ENCODE measurements at places on chromosomes 3 and 15.

DNA sequence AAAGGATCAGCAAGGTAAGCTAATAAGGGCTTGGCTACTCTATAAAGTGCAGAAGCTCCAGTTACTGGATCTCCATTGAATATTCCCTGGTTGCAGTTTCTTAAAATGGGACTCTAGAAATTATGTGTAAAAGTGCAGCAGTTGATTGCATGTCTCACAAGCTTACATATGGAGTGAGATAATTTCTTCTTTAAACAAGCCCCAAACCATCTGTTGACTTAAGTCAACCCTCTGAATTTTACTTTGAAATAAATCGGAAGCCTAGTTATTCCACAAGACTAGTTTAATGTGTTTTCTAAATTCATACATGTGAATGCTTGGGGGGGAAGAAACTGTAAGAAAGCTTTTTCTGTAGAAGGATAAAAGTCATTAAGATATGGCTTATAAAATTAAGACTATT is 664.2 kb downstream of the NLGN1 start:
- no peak for DNase-seq

DNA sequence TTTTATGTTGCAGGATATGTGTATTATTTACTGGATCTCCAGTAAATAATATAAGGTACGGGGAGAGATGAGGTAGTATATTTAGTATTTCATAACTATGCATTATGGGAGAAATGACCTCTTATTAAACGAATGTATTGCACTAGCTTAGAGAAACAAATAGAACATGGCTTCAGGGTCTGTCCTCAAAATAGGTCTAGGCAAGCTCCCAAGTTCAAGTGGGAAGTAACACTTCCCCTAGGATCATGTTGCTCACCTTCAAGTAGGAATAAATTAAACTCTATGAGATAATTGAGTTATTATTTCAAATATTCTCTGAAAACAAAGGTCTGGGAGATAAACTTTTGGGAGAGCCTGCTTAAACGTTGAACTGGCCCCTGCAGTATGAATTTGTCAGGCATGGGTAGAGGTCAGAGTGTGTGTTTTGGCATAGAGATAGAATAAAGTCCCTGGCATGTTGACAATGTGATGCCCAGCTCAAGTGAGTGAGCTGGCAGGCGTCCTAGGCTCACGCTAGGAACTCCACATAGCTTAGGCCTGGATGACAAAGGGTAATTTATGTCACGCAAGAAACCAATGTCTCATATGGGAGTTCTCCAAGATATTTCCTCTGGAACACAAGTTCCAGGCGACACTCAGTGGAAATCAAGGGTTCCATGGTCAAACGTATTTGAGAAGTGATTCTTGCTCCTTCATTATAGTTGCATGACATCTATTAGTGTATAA is 236.8 kb downstream of the CACNA2D3 start:
- DNase-seq, result no peak

- DNase-seq, result no peak
Measured at GRCh38 chr3:49769286-49769915, 16.9 kb downstream of the IP6K1 start.

GRCh38 chr3:117263745-117264144 is 554.2 kb downstream of the TUSC7 start:
- no peak for DNase-seq

DNA sequence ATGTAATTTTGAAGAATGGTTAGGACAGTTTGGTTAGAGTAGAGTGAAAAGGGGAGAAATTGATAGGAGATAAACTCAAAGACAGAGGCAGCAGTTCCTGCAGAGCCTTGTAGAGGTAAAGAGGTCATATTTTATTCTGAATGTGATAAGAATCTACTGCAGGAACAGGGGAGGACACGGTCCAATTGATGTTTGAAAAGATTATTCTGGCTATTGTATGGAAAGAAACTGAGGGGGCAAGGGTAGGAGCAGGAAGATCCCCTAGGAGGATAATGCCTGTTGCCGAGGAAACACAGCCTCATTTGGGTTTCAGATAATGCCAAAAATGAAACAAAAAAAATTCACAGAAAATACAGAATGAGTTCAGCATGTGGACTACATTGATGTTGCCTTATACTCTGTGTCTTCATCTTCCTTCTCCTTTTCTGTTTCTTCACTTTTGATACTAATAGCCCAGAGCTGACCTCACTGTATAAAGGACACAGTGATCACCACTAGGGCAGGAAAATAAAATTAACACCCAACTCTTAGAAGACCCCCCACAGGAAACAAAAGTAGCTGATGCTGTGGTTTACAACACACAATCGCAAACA is 454.6 kb upstream of the UBE2E2 start:
- DNase-seq, result no peak

GRCh38 chr3:49098429-49098828 is 4.6 kb upstream of the QRICH1 start:
- peak; percentile 73 for DNase-seq

DNA sequence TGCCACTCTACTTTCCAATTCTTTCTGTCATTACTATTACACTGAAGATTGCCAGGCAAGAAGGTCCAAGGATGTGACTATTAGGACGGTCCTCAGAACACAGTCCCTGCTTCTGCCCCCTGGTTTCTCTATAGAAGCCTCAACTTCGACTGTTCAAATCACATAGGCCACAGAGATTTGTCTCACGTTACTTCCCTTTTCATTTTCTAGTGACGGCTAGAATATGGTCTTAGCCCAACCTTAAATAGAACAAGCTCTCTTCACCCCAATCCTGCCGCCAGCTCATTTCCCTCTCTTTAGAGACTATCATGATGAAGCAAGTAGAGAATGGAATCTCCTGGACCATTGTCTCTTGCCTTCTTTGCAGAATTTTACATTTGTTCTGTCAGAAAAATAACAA is 84.9 kb downstream of the TIGIT start:
- no peak for DNase-seq

DNA sequence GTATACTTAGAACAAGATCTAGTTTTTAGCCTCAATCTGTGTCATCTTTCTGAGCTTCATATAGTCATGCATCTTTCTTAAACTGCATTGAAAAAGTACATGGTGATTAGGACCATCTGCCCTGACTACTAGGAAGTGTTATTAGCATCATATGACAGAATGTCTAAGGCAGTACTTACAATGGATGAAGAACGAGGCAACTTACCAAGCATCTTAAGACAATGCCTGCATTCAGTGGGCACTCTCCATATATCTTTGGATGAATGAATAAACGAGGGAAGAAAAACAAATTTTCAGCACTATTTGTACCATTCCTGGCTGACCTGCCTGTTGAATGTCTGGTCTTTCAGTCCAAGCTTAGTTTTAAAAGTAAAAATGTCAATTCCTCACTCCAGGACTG is 185.4 kb upstream of the EPHA3 start:
- DNase-seq, result no peak

GRCh38 chr3:9627901-9628633 is 21.2 kb upstream of the MTMR14 start:
- no peak for DNase-seq

- peak; percentile 79 for DNase-seq
Measured at GRCh38 chr3:157160658-157161424, 894 bp upstream of the CCNL1 start.

GRCh38 chr15:26771168-26771567 is 1.7 kb downstream of the GABRB3 start:
- no peak for DNase-seq

DNA sequence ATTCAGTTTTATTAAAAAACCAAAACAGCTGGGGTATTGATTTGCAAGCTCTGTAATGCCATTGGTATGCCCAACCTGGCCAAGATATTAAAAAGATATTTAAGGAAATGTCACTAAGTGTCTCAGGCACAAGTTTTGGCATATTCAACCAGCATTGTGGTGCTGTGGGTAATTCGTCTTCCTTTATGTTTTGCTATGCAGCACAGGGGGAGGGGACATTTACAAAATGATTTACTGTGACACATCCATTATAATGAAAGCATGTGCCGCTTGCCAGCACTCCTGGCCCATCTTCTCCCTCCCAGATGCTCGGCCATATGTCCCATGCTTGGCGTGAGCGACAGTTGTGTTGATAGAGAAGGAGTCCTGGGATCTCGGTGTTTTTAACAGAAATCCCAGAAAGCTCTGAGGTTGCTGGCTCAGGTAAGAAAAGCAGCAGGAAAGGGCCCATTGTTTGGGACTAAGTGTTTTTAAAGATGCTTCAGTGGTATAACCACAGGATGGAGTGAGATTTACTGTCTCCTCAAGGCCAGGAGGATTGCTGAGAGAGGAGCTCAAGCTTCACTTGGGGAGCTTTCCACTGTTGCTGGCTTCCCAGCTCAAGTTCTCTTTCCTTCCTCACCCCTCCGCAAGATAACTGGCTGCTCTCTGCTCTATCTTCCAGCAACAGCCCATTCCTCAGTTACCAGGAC is 158.2 kb upstream of the TSC22D2 start:
- no peak for DNase-seq

DNA sequence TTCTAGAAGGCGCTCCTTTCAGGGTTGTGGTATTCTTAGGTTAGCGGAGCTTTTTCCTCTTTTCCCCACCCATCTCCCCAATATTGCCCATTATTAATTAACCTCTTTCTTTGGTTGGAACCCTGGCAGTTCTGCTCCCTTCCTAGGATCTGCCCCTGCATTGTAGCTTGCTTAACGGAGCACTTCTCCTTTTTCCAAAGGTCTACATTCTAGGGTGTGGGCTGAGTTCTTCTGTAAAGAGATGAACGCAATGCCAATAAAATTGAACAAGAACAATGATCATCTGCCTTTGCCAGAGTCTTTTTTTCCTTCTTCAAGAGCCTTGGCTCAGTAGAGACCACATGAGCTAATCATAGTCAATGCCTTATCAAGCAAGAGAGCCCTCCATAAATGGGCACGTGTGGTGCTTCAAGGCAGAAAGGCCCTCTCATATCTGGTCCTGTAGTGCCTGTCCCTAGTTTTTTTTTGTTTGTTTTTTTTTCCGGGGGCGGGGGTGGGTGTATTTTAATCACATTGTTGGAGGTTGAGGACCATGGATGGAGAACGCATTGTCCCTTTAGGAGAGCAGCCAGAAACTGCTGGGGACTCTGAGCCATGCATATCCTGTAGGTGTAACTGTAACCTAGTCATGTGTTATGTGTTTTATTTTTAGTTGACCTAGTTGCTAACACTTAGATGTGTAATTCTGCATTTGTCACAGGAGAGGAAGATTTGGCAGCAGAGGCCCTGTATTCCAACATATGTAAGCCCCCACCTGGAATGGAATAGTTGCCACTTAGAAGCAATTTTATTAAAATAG is 64.7 kb upstream of the ACAD9 start:
- DNase-seq, result no peak

DNA sequence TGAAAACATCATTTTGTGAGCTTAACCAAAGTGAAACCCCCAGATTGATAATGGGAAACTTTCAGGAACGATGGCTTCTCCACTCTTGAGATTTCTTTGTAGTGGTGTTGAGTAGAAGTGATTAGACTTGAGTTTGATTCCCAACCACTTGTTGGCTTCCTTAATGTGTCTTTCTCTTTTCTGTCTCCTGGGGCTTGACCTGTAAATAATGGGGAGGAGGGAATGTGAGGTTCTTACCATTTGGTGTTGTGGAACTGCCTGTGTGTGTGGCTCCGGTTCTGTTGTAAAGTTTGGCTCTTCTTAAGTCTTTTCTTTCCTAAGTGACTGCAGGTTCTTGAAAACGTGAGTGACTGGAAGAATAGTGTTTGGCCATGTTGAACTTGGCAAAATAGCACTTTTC is 2.7 kb downstream of the CDV3 start:
- no peak for DNase-seq

- no peak for DNase-seq
Measured at GRCh38 chr3:33821989-33822388, 23.6 kb downstream of the PDCD6IP start.

- DNase-seq, result no peak
Measured at GRCh38 chr3:64267721-64268604, 42.7 kb upstream of the PRICKLE2 start.

DNA sequence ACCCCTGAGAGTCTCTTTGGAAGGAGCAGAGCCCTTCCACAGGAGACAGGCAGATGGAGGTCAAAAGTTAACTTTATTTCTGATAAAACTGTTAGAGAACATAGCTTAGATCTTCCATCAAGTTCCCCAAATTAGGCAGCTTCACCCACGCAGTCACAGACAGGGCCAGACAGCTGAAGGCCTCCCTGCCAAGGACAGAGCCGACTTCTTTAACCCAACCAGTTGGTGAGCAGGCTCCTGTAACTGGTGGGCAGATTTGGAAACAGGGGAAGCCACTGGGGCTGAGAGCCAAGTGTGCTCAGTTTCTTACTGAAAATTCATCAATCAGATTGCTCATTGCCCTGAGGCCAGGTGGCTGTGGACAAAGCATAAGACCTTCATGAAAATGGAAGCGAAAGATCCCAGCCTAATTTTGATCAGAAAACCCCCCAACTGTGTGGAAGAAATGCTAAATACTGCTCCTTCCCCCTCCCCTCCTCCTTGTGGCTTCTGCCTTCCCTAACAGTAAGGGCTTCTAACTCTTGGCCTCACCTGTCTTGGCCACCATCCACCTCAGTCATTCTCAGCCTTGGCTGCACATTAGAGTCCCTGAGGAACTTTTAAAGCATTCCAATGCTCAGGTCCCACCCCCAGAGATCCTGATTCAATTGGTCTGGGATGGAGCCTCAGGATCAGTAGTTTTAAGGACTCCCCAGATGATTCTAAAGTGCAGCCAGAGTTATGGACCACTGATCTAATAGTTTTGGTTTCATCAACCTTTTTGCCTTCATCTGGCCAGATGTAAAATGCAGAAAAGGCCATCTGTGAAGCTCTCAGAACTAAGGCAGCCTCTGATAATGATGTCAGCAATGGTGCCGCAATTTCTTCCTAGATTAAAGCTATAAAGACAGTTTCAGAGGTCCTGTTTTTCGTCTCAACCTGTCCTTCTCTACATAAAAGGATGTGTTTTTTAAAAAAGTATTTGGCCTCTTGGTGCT is 11.5 kb downstream of the CLRN1 start:
- no peak for DNase-seq

- no peak for DNase-seq
Measured at GRCh38 chr15:96225642-96226259, 104.7 kb upstream of the NR2F2 start.

DNA sequence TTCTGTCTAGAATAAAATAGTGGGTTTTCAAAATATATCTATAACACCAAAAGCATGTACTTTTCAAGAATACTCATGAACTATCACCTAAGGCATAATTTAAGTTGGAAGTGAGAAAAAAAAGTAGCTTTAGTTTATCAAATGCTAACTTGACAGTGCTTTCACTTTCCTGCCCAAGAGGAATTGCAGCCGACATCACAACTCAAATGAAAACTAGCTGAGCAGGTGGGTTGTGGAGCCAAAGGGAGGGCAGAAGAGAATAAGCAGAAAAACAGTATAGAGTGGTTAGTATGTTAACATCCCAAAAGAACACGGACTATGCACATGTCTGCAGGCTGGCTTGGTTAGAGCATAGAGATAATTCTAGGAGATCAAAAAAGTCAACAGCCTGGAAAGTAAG is 120.9 kb downstream of the NEDD4 start:
- no peak for DNase-seq
